ENCODE measurements at places on chromosomes 7 and 10.

- no peak for DNase-seq
Measured at GRCh38 chr10:102593074-102593803, 51.0 kb upstream of the TRIM8 start.

DNA sequence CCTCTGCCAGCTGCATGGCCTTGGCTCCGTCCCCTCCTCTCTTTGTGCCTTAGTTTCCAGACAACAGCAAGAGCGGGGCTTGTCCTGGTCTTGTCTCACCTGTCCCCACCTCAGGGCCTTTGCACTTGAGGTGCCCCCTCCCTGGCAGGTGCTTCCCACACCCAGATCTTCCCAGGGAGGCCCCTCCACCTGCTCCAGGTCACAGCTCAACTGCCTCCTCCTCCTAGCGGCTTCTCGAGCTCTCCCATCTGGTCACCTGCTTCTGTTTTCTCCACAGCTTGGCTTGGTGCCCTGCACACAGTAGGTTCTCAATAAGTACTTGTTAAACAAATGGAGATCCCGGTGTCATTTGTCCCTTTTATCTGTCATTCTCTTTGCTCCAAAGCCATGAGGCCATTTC lies 64.3 kb upstream of the ZNF716 start:
- DNase-seq: no peak

- no peak for DNase-seq
Measured at GRCh38 chr7:157897681-157898080, 560.9 kb downstream of the DNAJB6 start.

- no peak for DNase-seq
Measured at GRCh38 chr7:27636326-27637006, 26.2 kb downstream of the HIBADH start.

- no peak for DNase-seq
Measured at GRCh38 chr7:48421357-48421756, 250.1 kb downstream of the ABCA13 start.

DNA sequence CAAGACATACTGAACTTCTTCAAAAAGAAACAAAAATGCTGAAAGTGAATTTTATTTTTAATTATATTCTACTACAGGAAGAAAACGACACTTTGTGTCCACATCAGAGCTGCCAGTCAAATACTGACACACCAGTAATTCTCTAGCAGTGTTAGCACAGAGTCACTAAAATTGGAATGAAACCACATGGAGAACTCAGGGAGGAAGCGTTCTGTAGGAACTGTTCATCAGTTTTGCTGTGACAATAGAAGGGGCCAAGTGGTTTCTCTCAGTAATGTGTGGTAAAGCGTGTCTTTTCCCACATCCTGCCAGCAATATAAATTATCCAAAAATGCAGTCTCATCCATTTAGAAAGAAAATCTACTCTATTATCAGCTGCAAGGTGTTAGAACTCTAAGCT lies 683.3 kb downstream of the GRM8 start:
- DNase-seq: no peak

Measured in T follicular helper cell (primary cell).